ENCODE measurements at places on chromosomes 5 and 9.

- DNase-seq, result peak; percentile 5
Observed at GRCh38 chr5:56414066-56414465, 180.9 kb upstream of the ANKRD55 start.

- no peak for DNase-seq
Observed at GRCh38 chr9:30846651-30847050, 1537.8 kb upstream of the ACO1 start.

GRCh38 chr9:96117398-96118080 is 184.4 kb downstream of the HSD17B3 start:
- no peak for DNase-seq

- DNase-seq, result no peak
Observed at GRCh38 chr5:137465930-137466329, 33.2 kb downstream of the SPOCK1 start.

GRCh38 chr9:130149654-130150286 is 22.4 kb upstream of the NCS1 start:
- DNase-seq, result no peak

- peak; percentile 68 for DNase-seq
Observed at GRCh38 chr5:138354926-138355378, 2.5 kb downstream of the KDM3B start.

All from fibroblast of lung (primary cell).